Fibroblast of lung (primary cell): ENCODE measurements at places on chromosomes 7 and 10.

GRCh38 chr10:14447094-14447839, 116.5 kb upstream of the FRMD4A start:
- no peak for DNase-seq

DNA sequence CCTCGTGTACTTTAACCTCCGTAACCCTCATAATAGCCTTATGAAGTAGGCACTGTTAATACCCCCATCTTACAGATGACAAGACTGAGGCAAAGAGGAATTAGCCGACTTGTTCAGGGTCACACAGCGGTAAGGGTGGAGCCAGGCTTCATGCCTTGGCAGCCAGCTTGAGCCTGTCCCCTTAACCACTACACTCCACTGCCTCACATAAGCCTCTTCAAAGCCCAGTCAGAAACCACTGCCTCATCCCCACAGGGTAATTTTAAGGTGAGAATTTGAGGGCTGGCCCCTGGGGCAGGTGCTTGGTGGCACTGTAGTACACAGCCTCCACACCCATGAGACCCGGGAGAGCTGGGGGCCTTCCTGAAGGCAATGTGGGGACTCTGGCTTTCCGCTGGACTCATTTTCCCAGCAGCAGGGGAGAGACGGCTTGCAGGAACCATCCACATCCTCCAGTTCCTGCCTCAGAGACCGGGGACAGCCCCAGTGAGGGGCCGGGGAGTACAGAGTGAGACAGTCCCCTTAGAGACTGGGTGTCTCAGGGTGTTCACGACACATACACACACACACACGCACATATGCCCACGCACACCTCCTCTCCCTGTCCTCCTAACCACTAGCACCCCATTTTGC, 7.6 kb upstream of the C10orf105 start:
- DNase-seq = no peak

DNA sequence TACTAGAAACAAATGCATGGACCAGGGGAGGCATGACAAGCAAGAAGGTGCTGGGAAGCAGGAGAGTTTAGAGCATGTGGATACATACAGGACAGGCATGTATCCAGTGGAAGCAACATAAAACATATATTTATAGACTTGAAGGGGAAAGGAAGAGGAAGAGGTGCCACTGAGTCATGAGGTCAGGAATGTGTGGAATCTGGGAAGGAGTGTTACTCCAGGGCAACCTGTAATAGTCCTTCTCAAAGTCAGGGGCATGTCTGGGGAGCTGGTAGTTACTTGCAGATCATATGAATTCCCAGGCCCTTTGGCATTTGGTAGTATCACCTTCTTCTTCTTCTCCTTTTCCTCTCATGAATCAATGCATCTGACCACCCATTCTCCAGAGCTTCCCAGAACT, 246.6 kb downstream of the XPNPEP1 start:
- no peak for DNase-seq

- peak; percentile 82 for DNase-seq
Measured at GRCh38 chr7:134448356-134449229, 10.3 kb downstream of the AKR1B1 start.

DNA sequence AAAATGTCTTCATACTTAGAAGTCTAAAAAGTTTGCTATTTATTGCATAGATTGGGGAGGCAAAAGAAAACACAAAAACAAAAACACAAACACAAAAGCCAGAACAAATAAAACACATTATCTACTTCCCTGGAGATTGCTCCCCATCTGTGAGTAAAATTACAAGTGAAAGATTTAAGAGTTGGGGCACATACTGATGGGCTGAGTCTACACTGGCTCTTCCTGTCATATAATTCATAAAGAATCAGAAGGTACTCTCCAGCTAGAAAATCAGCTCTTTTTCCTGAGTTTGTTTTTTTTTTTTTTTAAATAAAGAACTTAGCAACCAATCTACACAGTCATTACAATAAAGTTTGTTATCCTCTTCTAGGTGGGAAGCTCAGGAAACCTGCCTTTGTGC, 192.4 kb upstream of the LRRN3 start:
- DNase-seq = no peak

- no peak for DNase-seq
Measured at GRCh38 chr10:69952821-69953221, 99.8 kb upstream of the MACROH2A2 start.
